ENCODE measurements at places on chromosomes 1 and 21. TPM values are rescaled to one million over a fixed set of nuclear protein-coding genes. Genes with fewer than 3 reads are reported as not detected.

DNA sequence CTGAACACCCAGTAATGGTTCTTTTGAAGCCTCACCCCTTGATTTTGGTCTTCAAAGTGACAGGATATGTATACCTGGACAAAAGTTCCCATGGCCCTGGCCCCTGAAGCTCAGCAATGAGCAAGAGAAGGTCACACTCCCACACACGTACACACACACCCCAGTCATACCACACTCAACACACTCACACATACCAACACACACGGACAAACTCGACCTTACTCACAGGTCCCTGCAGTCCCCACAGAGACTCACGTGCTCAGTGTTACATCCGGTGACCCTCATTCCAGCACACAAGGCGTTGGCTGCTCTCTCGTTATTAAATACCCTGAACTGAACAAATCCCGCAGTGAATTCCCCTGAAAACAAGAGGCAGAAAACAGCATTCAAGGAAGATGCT lies 5.9 kb downstream of the ITLN1 start:
- H3K27ac ChIP-seq: no peak overlapping the region
- H3K27me3 ChIP-seq: no peaks in the 10 kb centered on the region
- no peak for DNase-seq
- peaks cover 7% of the 10 kb centered on the region for H3K4me1 ChIP-seq
- no peaks in the 10 kb centered on the region for H3K36me3 ChIP-seq

DNA sequence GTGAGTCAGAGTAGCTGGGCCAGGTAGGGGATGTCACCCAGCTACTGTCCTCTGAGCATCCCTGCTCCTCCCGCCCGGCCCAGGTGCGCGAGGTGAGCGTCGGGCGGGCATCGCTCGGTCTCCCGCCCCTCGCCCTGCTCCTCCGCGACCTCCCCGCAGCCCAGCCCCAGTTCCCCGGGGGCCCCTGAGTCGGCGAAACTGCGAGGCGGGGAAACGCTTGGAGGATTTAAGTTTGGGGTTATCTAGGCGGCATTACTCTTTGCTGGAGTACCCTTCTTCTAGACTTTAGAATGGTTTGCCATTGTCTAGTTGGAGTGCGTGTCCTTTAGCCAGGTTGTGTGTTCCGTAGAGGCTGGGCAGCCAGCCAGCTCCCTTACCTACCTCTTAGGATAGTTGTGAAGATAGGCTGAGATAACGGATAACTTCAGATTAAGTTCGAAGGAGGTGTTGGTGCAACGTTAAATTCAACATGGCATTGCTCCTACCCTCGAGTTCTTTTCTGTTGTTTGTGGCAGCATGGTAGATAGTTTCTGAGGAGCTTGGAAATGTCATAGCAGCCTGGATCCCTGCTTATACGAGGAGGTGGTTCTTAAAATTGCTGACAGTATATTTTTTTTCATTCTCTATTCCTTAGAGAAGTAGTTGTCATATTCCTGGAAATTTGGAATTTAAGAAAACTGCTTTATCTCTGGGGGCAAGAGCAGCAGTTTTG lies 697 bp downstream of the AGO3 start:
- H3K4me1 ChIP-seq: peaks cover 32% of the 10 kb centered on the region
- no peaks in the 10 kb centered on the region for H3K36me3 ChIP-seq
- peak; percentile 58 for DNase-seq
- no peaks in the 10 kb centered on the region for H3K27me3 ChIP-seq
- H3K4me3 ChIP-seq: peak overlapping the region; percentile 86

The SELE gene
- total RNA-seq: 0.03 TPM

DNA sequence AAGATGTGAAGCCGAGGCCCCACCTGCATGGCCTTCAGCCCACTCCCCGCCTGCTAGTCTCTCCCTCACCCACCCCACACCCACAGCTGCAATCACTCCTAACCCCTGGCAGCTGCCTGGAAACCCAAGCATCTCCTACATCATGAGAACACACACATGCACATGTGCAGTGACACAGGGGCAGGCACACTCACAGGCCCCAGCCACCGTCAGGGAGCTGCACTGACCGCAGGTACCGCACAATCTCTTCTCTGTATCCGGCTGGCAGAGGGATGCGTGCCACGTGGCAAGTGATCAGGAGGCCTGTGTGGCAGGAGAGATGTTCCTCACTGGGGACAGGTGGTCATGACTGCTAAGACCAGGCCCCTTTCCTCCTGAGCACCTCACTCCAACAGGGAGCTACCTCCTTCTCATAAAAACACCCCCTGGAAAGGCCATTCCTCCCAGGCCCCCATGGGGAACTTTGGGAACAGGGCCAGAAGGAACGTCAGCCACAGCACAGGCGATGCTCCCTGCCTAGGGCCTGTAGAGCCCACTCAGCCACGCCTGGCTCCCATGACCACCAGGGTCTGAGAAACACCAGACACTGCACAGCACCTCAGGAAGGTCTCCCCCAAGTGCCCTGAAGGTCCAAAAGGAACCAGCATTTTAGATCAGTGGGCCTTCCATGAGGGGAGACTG lies 6.0 kb downstream of the LSS start:
- no peaks in the 10 kb centered on the region for H3K36me3 ChIP-seq
- H3K4me3 ChIP-seq: no peak overlapping the region
- peaks cover 13% of the 10 kb centered on the region for H3K4me1 ChIP-seq
- H3K27me3 ChIP-seq: no peaks in the 10 kb centered on the region
- no peak overlapping the region for H3K27ac ChIP-seq

The LRRC8B gene
- total RNA-seq: 9.5 TPM

- no peaks in the 10 kb centered on the region for H3K36me3 ChIP-seq
- no peak overlapping the region for H3K27ac ChIP-seq
- no peaks in the 10 kb centered on the region for H3K4me1 ChIP-seq
- no peak for DNase-seq
These were observed 48.3 kb downstream of the ATG4C start for GRCh38 chr1:62832276-62832675.

DNA sequence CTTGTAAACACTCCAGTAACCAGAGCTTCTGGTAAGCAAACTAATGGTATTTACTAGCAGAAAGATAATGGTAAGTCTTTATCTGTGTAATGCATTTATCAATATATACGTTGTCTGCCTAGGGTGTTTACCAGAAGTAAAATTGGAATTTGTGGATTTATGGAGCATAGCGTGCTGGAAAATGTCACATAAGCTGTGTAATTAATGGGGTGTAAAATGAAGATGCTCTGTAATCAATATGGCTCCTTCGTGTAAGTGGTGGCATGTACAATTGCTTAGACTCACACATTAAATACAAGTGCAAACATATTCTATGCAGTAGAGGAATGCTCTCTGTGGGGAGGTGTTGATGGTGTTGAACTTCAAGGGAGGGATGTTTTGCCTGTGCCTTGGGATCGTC lies 62.2 kb upstream of the SRSF10 start:
- H3K36me3 ChIP-seq: no peaks in the 10 kb centered on the region
- no peak for DNase-seq
- H3K27me3 ChIP-seq: no peaks in the 10 kb centered on the region
- no peak overlapping the region for H3K27ac ChIP-seq

Measured in hepatocyte (in vitro differentiated cells).